Putamen (tissue), 1 donor: ENCODE measurements at places on chromosomes 4 and X.

DNA sequence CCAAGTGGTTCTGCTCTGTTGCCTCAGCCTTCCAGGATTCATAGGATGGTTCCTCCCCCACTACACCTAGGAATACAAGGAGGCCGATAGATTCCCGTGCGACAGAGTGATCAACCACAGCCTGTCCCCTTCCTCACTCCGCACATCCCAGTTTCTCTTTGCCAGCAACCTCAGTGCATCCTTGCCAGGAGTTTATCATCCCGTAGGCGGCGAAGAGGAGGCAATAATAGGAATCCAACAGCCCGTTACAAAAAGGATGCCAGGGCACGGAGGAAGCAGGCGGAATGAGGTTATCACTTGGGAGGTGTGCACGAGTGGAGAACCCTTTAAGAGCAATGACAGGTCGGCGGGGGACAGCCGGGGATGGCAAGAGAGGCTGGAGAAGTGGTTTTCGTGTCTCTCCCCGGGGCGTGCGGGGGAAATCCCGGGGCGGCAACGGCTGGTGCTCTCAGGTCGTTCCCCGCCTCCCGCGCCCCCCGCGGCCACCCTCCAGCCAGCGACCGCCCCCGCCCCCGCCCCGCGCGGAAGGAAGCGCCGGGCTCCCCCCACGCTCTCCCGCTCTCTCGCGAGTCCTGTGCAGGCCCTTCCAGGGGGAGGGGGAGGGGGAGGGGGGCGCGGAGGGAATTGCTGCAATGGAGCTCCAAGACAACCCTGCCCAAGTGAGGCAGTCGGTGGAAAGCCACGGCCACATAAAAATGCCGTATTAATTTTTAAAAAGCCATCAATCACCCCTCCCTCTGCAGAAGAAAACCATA is 1.6 kb downstream of the PPP3CA start:
- peak; percentile 54 for DNase-seq

DNA sequence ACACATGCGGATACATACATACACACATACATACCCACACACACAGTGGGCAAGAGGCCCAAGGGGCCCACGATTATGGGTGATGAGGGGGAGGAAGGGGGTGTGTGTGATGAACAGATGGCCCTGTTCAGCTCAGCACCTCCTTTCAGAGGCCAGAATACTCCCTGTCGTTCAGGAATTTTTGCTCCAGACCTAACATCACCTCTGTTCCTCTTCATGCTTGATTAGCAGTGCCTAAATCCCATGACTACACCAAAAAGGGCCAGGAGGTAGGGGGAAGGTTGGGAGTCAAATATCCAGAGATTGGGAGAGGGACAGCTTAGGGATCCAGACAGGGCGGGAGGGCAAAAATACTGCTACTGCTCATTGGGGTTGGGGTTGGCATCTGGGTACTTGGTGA is 42.7 kb downstream of the SMC1A start:
- no peak for DNase-seq

DNA sequence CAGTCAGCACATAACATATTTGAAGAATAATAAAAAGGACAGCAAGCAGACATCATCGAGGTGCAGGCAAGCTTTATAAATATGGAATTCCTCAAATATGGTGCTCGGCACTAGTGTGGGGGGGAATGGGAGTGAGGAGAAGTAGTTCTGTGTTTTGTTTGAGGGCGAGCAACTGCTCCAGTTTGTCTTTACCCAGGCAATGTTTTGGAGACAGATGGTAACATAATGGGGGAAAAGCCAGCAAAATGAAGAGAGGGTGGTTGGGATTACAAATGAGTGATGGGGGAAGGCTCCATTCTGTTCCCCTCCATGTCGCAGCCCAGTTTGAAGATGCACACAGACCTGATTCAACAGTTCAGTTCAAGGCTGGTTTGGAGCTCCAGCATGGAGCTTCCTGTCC is 572.9 kb upstream of the DIPK2B start:
- DNase-seq, result no peak

DNA sequence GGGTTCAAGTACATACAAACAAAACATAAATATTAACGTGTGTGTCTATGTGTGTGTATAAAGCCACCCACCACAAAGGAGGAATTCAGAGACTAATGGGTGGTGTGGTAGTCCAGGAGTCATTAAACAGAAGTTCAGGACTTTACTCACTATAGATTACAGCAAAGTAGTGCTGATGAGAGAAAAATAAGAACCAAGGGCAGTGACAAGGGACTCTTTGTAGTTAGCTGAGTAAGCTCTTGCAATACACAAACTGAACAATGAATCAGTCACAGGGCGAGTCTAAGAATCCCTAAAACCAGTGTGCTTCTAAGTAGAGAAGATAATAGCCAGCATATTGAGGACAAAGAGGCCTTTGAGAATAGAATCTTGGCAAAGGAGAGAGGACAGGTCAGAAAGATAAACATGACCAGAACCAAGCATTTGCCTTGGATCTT is 232.4 kb downstream of the PPP3CA start:
- DNase-seq, result peak; percentile 93

GRCh38 chrX:135354288-135354687 is 45.0 kb downstream of the ETDC start:
- DNase-seq, result no peak

DNA sequence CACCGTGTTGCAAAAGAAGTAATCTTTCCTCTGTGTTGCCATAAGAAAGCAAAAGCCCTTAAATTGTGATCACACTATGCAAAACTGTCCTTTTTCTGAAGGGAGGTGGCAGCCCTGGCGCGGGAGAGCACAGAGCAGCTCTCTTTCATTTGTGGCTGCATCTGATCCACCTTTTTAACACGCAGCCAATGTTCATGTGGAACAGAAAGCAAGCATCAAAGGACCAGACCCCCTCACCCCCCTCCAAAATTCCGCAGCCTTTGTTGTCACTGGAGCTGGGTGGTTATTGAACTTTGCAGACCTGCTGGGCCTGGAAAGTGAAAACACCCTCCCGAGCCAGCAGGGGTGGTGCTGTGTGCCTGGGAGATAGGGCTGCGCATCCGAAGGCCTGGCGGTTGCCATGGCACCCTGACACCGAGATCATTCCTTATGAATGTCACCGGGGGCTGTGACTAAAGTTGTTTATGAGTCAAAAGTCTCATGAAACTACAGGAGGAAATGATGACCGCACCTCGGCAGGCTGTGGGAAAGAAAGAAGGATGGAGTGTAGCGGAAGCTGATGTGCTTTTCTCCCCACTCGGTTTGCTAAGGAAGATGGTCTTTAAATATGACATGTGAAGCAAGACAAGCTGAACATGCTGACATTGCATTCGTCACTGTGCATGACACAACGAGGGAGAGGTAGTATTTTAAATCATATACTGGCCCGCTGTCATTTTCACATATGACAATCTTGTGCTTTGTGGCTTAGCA is 367.4 kb downstream of the UNC5C start:
- no peak for DNase-seq

- DNase-seq, result no peak
Measured at GRCh38 chr4:10050261-10050661, 29.0 kb upstream of the SLC2A9 start.

DNA sequence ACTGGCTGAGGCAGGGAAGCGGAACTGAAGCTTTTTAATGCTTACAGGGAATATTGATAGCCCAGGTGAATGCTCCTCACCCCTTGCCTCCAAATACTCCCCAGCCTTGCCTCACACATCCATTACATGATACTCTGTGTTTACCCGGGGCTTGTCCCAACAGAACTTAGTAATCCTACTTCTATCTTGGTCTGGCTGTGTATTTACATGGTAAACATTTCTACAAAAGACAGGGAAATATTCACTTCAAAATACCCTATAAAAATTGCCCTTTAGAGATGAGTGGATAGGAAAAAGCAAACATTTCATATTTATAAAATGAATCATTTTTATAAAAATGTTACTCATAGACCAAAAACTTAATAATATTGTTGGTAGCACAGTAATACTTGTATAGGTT is 120.1 kb downstream of the NHS start:
- no peak for DNase-seq

DNA sequence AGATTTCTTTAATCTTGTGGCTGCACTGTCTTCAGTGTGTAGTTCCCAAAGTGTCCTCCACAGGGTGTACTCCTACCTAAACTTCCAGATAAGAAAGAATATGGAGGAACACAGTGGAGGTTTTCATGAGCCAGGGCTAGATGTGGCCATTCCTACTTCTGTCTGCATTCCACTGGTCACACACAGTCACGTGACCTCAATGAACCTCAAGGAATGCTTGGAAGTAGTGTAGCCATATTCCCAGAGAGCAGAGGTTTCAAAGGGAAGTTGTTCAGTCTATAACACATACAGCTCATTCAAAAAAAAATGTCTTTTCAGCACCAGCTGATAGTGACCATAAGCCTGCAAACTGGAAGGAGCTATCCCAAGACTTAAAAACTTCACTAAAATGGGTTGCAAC is 53.6 kb downstream of the ASB9 start:
- DNase-seq, result no peak

DNA sequence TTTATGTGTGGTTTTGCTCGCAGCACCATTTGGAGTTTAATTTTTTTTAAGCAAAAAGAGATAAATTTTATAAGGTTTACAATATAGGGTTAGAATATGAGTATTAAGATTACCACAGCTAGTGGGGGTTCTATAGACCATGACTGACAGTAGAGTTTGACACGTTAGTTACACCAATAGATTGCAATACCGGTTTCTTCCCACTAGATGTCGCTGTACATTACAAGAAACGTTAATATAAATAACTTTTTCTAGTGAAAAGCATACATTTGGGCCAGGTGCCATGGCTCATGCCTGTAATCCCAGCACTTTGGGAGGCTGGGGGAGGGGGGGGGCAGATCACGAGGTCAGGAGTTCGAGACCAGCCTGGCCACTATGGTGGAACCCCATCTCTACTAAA is 433.6 kb downstream of the MAGEB5 start:
- DNase-seq, result no peak

DNA sequence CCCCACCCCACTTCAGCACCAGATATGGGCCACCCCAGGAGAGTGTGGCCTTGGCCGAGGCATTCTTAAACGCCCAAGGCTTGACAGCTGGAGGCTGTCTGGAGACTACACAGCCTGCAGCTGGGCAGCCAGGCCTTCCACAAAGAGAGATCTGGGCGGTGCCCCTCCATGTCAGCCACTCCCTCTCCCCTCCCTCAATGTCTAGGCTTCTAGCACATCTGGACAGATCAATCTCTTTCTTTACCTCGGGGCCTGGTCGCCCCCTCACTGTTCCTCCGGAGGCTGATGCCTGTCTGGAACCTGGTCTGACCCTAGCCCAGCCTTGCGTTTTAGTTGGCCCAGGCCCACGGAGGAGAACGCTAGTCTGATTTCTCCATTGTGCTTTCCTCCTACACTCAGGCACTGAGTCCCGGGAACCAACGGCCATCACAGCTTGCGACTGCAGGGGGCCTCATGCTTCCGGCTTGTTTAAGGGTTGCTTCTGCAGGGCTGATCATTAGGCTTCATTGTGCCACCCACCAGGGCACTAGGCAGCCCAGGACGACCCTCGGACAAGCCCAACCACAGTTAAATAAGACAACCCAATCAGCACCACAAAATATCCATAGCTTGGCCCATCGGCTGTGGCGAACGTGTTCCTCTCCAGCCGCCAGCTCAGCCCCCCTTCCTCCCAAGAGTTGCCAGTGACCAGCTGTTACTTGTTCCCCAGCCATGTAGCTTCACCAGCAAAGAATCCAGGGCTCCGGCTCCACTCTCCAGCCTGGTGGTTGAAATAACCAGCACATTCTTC is 200.6 kb downstream of the BCOR start:
- DNase-seq, result no peak

- DNase-seq, result no peak
Measured at GRCh38 chrX:100204534-100204933, 205.5 kb downstream of the PCDH19 start.

GRCh38 chr4:108142870-108143269 is 25.9 kb downstream of the LEF1 start:
- DNase-seq, result no peak

- DNase-seq, result peak; percentile 94
Measured at GRCh38 chrX:283115-283845, 2.1 kb downstream of the PLCXD1 start.

GRCh38 chr4:127179256-127180087 is 453.3 kb upstream of the INTU start:
- no peak for DNase-seq

DNA sequence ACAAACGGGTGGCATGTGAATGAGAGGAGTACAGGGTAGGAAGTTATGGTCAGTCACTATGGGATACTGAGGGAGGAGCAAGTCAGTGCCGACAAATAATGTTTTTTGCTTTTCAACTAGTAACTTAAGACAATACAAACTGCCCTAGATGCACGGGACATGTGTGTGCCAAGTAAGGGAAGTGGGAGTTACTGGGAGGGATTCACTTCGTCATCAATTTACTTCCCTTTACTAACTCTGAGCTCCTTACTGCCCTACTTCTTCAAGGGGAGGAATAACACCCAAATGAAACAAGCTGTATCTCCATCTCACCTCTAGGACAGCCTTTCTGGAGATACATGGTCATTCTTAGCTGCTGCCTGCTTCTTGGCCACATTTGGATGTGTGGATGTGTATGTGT is 97.7 kb downstream of the DGKK start:
- DNase-seq, result no peak

DNA sequence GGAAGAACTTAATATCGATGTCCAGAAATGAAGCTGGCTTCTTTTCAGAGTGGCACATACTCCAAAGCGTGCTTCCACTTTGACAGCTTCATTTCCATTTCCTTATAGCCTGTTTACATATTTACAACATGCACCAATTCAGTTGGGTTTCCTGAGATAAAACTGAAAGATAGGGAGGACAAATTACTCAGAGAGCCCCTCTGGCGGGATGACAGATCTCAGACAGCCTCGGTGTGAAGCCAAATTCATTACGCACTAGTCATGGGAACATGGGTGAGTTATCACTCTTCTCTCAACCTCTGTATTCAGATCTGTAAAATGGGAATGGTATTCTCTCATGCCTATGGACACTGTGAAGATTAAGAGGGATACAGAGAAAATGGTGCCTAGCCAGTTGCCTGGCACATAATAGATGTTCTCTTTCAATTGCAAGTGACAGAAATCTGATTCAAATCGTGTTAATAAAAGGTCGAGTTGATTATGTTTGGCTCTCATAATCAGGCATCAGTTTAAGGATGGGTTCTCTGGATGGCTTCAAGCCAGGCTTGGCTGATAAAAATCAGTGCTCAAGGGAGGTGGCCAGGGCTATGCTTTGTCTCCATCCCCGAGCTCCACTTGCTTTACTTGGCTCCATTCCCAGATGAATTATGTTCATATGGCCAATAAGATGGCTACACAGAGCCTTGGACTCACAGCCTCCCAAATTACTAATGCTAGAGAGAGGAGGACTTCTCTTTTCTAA is 132.2 kb upstream of the C1QTNF7 start:
- no peak for DNase-seq

- no peak for DNase-seq
Measured at GRCh38 chr4:151429957-151430570, 21.1 kb downstream of the FHIP1A start.

- no peak for DNase-seq
Measured at GRCh38 chr4:139986689-139987501, 167.1 kb downstream of the MAML3 start.

- DNase-seq, result peak; percentile 31
Measured at GRCh38 chr4:123621072-123621705, 224.6 kb downstream of the SPRY1 start.

GRCh38 chr4:82050796-82051195 is 323.0 kb downstream of the HNRNPD start:
- DNase-seq, result no peak

GRCh38 chr4:190014771-190015537 is 12.1 kb downstream of the FRG2 start:
- no peak for DNase-seq
